CD8-positive, alpha-beta T cell (primary cell): ENCODE measurements at places on chromosomes 2 and 18.

- no peak for DNase-seq
Observed at GRCh38 chr2:190575263-190575662, 40.7 kb upstream of the NEMP2 start.

DNA sequence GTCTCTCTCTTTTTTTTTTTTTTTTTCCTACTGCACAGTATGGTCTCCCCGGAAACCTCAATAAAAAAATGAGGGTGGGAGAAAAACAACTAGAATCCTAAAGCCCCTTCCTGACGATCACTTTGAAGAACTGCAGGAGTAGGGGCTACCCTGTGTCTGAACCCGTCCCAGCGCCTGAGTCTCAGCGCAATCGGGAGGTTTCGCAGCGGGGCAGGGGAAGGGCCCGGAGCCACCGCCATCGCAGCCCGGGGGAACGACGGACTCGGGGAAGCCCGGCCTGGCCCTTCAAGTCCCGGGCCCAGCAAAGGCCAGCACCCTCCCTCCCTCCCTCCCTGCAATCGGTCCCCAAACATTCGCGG, 411 bp downstream of the NARS1 start:
- DNase-seq = no peak

GRCh38 chr18:10519999-10520935, 5.6 kb upstream of the NAPG start:
- peak; percentile 64 for DNase-seq

GRCh38 chr2:73937103-73937885, 10.6 kb downstream of the DGUOK start:
- DNase-seq = no peak

DNA sequence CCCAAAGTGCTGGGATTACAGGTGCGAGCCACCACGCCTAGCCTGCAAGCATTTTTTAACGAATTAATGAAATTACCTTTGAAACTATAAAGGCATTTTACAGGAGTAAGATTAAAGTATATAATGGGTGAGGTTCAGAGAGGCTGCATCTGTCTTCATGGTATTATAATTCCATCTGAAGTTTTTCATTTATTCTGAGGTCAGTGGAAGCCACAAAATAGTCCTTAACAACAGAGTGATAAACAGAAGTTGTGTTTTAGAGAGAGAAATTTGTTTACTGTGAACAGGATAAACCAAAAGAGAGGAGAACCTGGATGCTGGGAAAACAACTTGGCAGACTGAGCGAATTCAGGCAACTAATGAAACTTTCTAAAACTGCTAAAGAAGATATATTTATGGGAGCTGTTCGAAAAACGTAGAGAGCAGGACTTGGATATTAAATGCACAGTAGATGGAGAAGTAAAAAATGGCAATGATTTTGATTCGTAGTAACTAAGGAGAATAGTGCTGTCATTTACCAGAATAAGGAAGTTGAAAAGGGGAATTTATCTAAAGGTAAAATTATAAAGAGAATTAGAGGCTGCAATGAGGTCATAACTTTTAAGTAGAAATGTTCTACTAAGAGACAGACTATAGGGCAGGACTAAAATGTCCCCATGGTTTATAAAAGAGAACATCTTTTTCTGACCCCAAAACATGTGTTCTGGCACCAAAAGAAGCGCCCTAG, 37.9 kb upstream of the ITGA4 start:
- no peak for DNase-seq

- no peak for DNase-seq
Observed at GRCh38 chr2:37357530-37357929, 13.1 kb downstream of the QPCT start.

DNA sequence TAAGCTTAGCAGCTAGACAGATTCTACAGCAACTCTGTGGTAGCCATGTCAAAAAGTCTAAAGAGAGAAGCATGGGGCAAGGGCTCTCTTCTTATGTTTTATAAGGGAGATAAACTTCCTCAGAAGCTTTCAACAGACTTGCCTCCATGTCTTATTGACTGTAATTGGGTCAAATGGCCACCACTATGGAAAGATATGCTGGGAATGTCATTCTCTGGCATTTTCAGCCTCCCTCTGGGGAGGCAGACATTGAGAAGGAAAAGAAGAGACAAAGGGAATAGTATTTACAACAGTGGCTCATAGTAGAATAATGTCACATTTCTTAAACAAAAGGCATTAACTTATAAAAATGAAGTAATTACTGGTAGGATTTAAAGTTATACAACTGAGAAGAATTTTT, 1964.5 kb upstream of the PIK3C3 start:
- no peak for DNase-seq

DNA sequence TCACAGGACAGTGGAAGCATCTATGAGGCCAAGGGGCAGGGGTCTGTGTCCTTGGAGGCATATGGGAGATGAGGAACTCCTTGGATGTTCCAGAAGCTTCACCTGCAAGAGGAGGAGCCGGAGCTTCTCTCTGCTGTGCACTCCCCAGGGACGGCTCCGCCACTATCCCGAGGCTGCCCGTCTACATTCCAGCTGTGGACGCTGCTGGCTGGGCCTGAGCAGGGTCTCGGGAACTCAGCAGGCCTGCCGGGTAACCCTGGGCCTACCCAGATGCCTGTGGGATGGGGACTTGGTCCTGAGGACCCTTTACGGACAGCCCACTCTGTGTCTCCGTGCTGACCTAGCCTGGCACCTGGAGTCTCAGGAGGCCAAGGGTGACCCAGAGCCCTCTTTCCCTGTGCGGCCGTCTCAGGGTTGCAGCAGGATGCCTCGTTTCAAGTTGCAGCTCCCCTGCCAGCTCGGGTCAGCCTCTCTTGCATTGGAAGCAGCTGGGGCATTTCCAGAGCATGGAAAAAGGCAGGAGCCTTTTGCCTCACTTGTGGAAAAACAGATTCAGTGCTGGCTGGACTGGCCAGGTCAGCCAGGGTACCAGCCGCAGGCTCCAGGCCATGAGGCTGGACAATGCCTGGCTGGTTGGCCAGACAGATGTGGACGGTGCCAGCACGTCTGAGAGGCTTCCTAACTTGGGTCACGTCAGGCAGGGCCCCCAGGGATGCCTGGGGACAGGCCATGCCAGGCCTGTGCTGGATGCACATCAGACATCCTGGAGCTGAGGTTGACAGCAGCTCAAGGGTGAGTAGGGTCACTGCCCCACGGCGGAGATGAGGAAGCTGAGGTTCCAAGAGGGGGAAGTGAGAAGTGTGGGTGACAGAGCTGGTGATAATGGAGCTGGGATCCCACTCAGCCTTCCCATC, 41.5 kb downstream of the SCTR start:
- DNase-seq = no peak

GRCh38 chr2:241762933-241763369, 13.7 kb upstream of the GAL3ST2 start:
- DNase-seq = peak; percentile 86

DNA sequence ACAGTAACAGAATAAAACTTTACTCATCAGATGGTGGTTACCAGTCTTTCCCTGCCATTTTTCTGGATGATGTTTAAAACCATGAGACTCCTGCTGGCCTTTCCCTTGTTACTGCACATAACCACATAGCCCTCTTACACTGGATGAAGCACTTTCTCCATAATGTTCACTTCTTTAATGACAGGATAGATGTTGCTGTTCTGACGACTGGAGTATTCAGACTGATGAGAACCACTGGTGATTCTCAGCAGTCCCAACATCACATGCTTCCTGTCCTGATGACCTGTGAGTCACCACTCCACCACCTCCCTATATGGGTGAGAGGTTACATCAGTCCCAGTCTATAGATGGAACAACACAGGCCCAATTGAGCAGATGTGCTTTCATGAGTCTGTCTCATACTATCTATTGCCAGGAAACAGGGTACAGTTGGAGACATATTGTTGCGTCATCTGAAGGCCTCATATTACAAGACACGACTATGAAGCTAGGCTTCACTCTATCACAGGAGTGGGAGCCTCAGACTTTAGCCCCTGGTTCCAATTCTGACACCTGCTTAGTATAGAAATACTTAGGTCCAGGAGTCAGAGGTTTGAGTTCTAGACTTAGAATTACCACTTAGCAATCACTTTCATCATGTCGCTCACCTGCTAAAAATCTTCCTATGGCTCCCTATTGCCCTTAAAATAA, 145.7 kb upstream of the KLF7 start:
- DNase-seq = peak; percentile 34

DNA sequence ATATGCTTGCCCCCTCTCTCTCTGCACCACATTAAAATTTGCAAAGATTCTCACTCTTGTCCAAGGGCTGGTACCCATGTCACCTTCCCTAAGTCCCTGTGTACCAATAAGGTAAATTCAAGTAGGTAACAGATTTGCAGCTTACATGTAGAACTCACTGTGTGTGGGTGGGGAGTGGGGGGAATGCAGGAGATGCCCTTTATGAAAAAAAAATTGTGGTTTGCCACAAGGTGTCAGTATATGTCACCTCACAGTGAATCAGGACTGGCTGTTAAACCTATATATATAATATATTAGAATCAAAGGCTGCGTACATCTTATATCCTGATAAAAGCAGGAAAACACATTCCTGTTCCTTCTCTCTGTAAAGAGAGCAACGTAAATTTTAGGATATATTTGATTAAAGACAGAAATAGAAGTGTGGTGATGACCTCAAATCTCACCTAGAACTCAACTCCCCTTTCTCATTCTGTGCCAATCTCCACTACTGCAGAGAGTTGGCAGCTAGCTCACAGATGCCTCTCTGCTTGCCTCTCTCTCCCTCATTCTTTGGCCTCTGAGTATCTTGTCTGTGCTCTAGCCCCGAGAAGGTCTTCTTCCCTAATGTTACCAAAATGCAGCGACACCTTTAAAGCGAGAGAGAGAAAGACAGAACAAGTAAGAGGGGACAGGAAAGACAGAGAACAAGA, 536 bp downstream of the XDH start:
- no peak for DNase-seq

DNA sequence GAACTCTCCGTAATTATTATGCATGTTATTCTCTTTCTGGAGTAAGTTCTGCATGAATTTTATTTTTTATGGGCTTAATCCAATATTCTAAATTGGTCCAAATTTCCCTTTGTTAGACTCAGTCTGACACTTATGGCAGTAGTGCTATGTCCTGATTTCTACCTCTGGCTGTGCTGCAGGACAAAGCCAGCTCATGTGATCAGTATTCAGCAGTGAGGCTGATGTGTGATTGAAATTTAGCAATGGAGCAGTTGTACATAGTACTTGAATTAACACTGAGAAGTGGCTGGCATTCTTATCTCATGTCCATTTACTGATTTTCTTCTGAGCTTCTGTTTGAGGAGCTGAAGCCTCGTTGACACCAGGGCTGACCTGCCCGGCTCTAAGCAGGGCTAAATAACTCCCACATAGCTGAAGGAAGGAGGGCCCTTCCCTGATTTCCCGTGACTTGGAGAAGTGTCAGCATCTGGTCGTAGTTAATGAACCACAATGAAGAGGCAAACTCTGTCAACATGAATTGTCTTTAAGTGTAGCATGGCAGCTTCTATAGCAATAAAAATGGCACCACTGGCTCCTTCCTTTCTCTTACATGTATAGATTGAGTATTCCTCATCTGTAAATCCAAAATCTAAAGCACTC, 159.0 kb upstream of the RASGRP3 start:
- no peak for DNase-seq

- no peak for DNase-seq
Observed at GRCh38 chr2:222169346-222169745, 129.5 kb downstream of the PAX3 start.

GRCh38 chr18:68448736-68449135, 266.2 kb downstream of the TMX3 start:
- DNase-seq = no peak

DNA sequence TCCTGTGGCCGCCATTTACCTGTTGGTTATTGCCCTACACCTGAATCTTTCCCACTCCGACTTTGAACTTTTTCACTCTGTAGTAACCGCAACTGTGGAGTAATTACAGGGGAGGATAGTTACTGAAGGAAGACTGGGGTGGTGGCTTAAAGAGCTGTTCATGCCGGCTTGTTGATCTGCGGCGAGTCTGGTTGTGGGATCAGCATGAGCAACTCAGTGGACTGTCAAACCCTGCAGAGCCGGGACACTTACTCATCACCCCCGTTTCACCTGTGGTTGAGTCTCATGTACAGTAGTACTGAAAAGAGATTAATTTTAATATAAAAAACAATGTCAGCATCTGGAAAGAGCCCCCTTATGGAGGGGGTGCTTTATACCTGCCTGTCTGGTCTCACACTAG, 2.1 kb downstream of the ASB1 start:
- DNase-seq = no peak

- DNase-seq = no peak
Observed at GRCh38 chr2:238100049-238100820, at the start of gene ESPNL. Gene ESPNL, plus strand, starts transcription at chr2:238100340. Its CDS starts 80 bp downstream, at chr2:238100420.

DNA sequence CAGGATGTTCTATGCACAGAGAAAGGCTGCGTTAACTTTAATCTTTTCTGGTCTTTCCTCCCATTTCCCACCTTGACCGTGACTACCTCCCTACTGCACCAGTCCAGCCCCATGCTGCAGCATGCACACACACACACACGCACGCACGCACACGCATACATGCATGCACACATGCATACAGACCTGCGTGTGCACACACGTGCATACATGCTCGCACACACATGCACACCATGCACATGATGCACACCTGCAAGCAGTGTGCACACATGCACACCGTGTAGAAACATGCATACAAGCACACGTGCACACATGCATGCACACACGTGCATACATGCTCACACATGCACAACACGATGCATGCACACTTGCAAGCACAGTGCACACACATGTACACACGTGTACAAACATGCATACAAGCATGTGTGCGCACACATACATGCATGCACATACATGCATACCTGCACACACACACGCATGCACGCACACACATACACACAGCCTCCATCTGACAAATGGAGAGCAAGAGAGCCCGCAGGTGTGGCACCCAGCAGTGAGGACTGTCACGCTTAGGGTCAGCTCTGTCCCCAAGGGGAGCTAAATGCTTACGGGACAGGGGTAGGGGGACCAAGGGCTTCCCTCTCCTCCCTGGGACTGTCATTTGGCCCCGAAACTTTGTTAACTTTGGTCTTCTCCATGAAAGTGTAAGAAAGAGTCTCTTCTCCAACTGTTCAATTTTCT, 18.2 kb downstream of the SNORC start:
- DNase-seq = no peak

GRCh38 chr2:71291398-71291797, 40.2 kb upstream of the ZNF638 start:
- no peak for DNase-seq

DNA sequence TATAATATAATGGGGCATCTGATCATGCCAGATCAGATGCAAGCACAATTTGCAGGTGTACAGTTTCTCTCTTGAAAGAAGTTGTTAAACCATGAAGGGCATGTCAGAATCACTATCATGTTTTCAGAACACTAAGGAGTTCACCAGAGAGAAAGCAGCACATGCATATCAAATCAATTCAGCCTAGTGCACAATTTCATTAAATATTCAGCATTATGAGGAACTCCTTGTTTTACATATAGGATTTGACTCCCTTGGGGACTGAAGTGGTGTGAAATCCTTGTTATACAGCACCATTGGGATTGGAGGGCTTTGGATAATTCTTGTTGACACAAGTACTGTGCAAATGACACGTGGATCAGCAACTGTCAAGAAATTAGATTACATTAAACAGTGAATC, 562.1 kb upstream of the KLHL29 start:
- no peak for DNase-seq

- DNase-seq = no peak
Observed at GRCh38 chr2:240320204-240320993, 115.1 kb upstream of the GPC1 start.
